Mesothelial cell of epicardium (in vitro differentiated cells): ENCODE measurements at places on chromosomes 6 and 20. TPM values are rescaled to one million over a fixed set of nuclear protein-coding genes. Genes with fewer than 3 reads are reported as not detected.

- H3K27me3 ChIP-seq = peaks cover 58% of the 10 kb centered on the region
- DNase-seq = no peak
- no peak overlapping the region for H3K27ac ChIP-seq
- no peak overlapping the region for H3K4me3 ChIP-seq
- no peaks in the 10 kb centered on the region for H3K36me3 ChIP-seq
These were observed 83.5 kb upstream of the CDH4 start for GRCh38 chr20:61168605-61169004.

Gene ADGRF5
- total RNA-seq = 0.16 to 0.32 TPM in 2 of 3 replicates, not detected in the other

DNA sequence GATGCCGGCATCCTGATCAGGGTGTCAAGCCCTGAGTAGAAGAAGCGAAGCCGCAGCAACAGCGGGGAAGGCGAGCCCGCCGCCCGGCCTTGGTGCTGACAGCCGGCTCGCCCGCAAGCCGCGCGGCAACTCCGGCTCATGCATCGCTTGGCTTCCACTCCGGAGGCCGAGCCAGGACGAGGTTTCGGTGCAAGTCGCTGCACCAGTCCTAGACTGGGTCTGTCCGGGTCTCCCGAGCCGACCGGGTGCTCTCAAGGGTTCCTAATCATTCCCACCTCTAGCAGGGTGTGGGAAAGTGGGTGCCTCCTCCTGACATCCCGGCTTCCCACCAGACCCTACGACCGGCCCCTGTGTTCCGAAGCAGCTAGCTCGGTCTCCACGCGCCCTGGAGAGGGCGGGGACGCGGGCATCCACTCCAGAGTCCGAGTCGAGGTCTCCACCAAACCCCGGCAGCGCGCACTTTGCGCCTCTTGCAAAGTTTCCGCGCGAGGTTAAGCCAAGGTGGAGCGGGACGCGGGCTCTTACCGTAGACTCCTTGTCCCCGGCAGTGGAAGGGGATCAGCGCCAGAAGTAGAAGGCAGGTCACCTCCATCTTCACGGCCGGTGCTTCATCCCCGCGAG lies 1.4 kb downstream of the MDGA1 start:
- H3K27ac ChIP-seq = no peak overlapping the region
- no peak for DNase-seq
- no peaks in the 10 kb centered on the region for H3K36me3 ChIP-seq
- H3K4me1 ChIP-seq = peaks cover 22% of the 10 kb centered on the region

DNA sequence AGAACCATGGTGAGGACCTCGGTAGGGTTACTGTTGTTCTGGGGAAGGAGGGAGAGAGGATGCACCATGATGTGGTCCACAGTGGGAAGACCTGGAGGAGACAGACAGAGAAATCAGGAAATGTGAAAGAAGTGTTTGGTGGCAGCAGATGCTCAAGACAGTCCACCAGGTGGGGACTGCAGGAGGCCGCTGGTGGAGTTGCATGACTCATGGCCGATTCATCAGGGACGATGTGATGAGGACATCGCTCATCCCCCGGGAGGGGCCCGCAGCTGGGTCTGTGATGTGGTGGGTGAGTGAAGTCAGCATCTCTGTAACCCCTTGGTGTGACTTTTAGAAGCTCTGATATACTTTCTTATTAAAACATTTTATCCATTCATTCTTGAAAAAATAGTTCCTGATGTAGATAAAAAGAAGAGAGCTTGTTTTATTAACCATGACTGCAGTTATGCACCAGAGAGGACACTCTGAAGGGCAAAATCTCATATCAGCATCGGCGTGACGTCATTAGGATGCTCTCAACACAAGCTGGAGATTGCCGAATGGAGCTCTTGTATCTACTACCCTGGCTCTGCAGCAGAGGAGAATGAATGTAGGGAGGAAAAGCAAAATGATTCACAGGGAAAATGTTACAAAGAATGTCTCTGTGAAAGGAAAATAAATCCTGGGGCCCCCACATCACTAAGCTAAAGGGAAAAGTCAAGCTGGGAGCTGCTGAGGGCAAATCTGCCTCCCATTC lies 71.2 kb downstream of the RAMACL start:
- H3K27me3 ChIP-seq = no peaks in the 10 kb centered on the region
- no peak overlapping the region for H3K27ac ChIP-seq
- peaks cover 14% of the 10 kb centered on the region for H3K36me3 ChIP-seq
- H3K4me1 ChIP-seq = no peaks in the 10 kb centered on the region
- DNase-seq = no peak
- no peak overlapping the region for H3K4me3 ChIP-seq

DNA sequence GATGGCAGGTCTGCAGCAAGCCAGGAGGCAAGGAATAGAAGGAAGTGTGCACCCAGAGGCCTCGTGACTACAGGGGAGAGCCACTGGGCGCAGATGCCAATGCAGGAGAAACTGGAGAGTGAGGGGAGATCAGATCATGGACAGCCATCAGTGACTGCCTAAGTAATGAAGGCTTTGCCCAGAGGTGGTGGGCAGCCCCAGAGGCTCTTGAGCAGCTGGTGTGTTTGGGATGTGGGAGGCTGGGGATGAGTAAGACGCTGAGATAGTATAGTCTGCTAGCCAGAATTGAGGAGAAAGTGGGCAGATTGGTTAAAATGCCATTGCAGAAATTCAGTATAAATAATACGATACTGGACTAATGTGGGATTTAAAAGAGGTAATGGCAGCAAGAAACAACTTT lies 111.9 kb downstream of the MAP3K4 start:
- no peak overlapping the region for H3K27ac ChIP-seq
- H3K36me3 ChIP-seq = peaks cover 46% of the 10 kb centered on the region
- H3K4me1 ChIP-seq = peaks cover 8% of the 10 kb centered on the region

GRCh38 chr20:10565922-10566897 lies 107.6 kb downstream of the JAG1 start:
- no peak for DNase-seq
- no peaks in the 10 kb centered on the region for H3K27me3 ChIP-seq
- H3K36me3 ChIP-seq = peaks cover 27% of the 10 kb centered on the region
- H3K4me3 ChIP-seq = no peak overlapping the region

Gene NFS1
- total RNA-seq = 16.5 to 19.6 TPM (median 18.9 TPM) in 3 replicates

Gene BMP6
- total RNA-seq = 3.5 to 4.2 TPM (median 3.6 TPM) in 3 replicates

- H3K36me3 ChIP-seq = no peaks in the 10 kb centered on the region
- H3K4me3 ChIP-seq = peak overlapping the region; percentile 88
- peaks cover 22% of the 10 kb centered on the region for H3K27me3 ChIP-seq
- peak overlapping the region; percentile 9 for H3K27ac ChIP-seq
- peaks cover 25% of the 10 kb centered on the region for H3K4me1 ChIP-seq
- no peak for DNase-seq
These were observed 1.5 kb downstream of the ZBTB46 start for GRCh38 chr20:63829603-63829944.

- H3K4me1 ChIP-seq = peaks cover 7% of the 10 kb centered on the region
- peaks cover 8% of the 10 kb centered on the region for H3K27me3 ChIP-seq
- H3K4me3 ChIP-seq = no peak overlapping the region
- no peak for DNase-seq
- no peak overlapping the region for H3K27ac ChIP-seq
- H3K36me3 ChIP-seq = no peaks in the 10 kb centered on the region
These were observed 5.4 kb downstream of the ZFP57 start for GRCh38 chr6:29675561-29675960.

Gene TSHZ2
- 28.8 to 31.0 TPM (median 29.1 TPM) in 3 replicates for total RNA-seq

Gene PLG
- total RNA-seq = 0.16 to 0.38 TPM (median 0.22 TPM) in 3 replicates

Gene OR12D3
- not detected in 3 replicates for total RNA-seq

Gene TNFRSF6B
- total RNA-seq = 1.6 TPM in 1 of 3 replicates, not detected in the others

DNA sequence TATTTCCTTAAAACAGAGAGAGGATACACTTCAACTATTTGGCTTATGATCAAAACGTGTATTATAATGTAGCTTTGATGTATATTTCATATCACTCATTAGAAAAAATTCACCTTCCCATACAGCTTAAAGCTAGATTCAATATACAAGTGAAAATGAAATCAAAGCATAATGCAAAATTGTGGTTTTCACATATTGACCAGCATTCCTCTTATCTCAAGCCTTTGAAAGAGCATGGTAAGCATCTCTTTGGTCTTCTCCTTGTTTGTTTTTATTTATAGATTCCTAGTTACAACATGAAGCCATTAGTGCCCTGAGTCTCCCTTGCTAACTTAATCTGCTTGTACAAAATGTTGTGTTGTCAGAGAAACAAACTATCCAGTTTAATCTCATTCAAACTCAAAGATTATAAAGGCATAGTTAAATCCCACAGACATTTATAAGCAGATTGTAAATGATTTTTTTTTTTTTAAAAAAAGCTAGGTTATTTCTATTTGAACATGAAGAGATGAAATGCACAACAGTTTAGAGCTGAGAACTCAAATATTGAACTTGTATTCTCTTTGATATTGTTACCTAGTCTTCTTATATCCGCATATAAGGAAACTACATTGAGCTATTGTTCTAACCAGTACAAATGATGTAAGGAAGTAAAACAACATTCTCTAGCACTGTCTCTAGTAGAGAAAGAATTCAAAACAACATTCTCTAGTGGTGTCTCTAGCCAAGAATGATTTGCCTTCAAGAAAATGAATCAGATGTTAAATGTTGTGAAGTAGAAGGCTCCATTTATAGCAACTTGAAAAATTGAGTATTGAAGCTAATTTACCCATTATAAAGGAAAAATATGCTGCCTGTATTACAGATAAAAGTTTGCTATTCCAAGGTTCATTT lies 31.2 kb upstream of the SMIM28 start:
- H3K27me3 ChIP-seq = no peaks in the 10 kb centered on the region
- H3K27ac ChIP-seq = peak overlapping the region; percentile 60
- peaks cover 27% of the 10 kb centered on the region for H3K4me1 ChIP-seq
- H3K36me3 ChIP-seq = no peaks in the 10 kb centered on the region
- H3K4me3 ChIP-seq = no peak overlapping the region

Gene CRISP3
- 0.66 to 1.2 TPM (median 0.85 TPM) in 3 replicates for total RNA-seq

Gene CD93
- total RNA-seq = 0.07 to 0.09 TPM (median 0.09 TPM) in 3 replicates

GRCh38 chr20:62878244-62879038 lies 16.8 kb upstream of the TCFL5 start:
- H3K27me3 ChIP-seq = no peaks in the 10 kb centered on the region
- H3K4me1 ChIP-seq = peaks cover 20% of the 10 kb centered on the region
- H3K36me3 ChIP-seq = peaks cover 10% of the 10 kb centered on the region
- no peak for DNase-seq

DNA sequence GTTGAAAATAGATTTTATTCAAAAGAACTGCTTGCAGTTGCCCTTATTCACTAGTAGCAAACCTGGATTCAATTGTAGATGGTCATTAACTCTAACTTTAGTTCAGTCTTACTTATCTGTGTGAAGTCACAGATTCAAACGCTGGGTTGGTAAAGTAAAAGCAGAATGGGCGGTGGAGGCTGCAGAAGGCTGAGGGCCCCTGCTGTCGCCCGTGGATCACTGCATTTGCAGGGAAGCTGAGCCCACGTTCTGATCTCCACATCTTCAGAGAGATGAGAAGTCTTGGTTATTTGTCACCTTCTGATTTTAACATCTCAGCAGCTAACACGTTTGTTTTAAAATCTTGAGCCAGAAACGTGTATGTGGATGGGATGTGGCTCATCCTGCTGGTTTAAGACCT lies 75.1 kb downstream of the SNX9 start:
- peaks cover 13% of the 10 kb centered on the region for H3K36me3 ChIP-seq
- DNase-seq = no peak
- H3K4me1 ChIP-seq = peaks cover 19% of the 10 kb centered on the region
- no peak overlapping the region for H3K4me3 ChIP-seq

Gene CCN6
- total RNA-seq = not detected in 3 replicates

- peaks cover 19% of the 10 kb centered on the region for H3K4me1 ChIP-seq
- no peak for DNase-seq
- peak overlapping the region; percentile 94 for H3K27ac ChIP-seq
- no peaks in the 10 kb centered on the region for H3K36me3 ChIP-seq
- H3K27me3 ChIP-seq = peaks cover 2% of the 10 kb centered on the region
These were observed 66.9 kb downstream of the STX11 start for GRCh38 chr6:144217264-144217663.

Gene SLC32A1
- not detected in 3 replicates for total RNA-seq

- DNase-seq = no peak
- H3K4me1 ChIP-seq = no peaks in the 10 kb centered on the region
- no peaks in the 10 kb centered on the region for H3K36me3 ChIP-seq
- H3K27ac ChIP-seq = no peak overlapping the region
These were observed 304.2 kb downstream of the LRFN2 start for GRCh38 chr6:40282986-40283385.

- no peak for DNase-seq
- H3K4me1 ChIP-seq = no peaks in the 10 kb centered on the region
- no peak overlapping the region for H3K27ac ChIP-seq
- H3K4me3 ChIP-seq = no peak overlapping the region
- peaks cover 24% of the 10 kb centered on the region for H3K36me3 ChIP-seq
These were observed 109.7 kb upstream of the NAA20 start for GRCh38 chr20:19907326-19908056.

DNA sequence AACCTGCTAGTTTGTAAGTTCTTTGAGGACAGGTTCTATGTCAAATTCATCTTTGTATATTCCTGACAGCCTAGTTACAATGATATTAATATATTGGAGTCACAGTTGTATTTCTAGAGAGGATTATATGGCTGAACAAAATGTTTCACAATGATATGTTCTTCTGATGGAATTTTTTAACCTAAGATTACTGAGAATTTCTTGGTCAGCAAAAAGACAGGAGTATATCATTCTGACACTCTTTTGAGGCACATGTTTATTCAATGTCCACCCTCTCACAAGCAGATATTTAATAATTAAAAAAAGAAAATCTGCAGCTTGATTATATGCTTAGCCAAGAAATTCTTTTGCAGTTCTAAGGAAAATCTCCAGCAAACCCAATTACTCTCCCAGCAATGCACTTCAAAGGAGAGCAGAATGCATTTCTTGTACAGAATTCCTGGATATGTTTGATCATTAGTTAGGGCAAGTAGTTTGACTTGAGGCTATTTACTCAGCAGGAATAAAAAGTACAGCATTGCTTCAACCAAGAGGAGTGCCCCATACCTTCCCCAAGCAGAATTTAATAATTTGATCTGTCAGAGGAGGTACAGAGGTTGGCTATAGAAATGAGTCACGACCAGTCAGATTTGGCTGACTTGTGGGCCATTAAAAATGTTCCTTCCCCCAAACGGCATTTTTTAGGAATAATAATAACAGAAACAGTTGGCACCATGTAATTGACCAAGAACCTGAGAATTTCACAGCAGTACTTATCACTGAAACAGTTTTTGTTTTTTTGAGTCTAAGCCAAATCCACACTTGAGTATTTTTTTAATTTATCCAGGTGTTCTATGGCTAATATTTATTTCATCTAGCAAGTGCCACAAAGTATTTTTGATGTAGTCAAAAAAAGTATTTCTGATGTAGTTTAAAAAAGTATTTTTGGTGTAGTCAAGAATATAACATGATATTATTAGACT lies 508.1 kb upstream of the FLRT3 start:
- H3K4me1 ChIP-seq = peaks cover 52% of the 10 kb centered on the region
- H3K4me3 ChIP-seq = no peak overlapping the region
- H3K27ac ChIP-seq = peak overlapping the region; percentile 52
- H3K27me3 ChIP-seq = no peaks in the 10 kb centered on the region
- DNase-seq = no peak

GRCh38 chr6:133804265-133804664 lies 84.6 kb upstream of the TCF21 start:
- H3K4me1 ChIP-seq = no peaks in the 10 kb centered on the region
- no peaks in the 10 kb centered on the region for H3K36me3 ChIP-seq
- no peak for DNase-seq
- no peaks in the 10 kb centered on the region for H3K27me3 ChIP-seq
- no peak overlapping the region for H3K4me3 ChIP-seq

GRCh38 chr20:15831201-15831600 lies 742.0 kb downstream of the KIF16B start:
- H3K27ac ChIP-seq = no peak overlapping the region
- peaks cover 8% of the 10 kb centered on the region for H3K4me1 ChIP-seq
- no peak for DNase-seq
- peaks cover 2% of the 10 kb centered on the region for H3K27me3 ChIP-seq
